ENCODE measurements at places on chromosomes 12 and 14. TPM values are rescaled to one million over a fixed set of nuclear protein-coding genes. Genes with fewer than 3 reads are reported as not detected.

Gene LRIG3
- total RNA-seq = 10.8 TPM

Gene ITGA7
- total RNA-seq = 16.9 TPM

Gene PLA2G1B
- 3.0 TPM for total RNA-seq

- no peak for DNase-seq
Observed at GRCh38 chr12:14845350-14845750, 2.0 kb upstream of the ART4 start.

DNA sequence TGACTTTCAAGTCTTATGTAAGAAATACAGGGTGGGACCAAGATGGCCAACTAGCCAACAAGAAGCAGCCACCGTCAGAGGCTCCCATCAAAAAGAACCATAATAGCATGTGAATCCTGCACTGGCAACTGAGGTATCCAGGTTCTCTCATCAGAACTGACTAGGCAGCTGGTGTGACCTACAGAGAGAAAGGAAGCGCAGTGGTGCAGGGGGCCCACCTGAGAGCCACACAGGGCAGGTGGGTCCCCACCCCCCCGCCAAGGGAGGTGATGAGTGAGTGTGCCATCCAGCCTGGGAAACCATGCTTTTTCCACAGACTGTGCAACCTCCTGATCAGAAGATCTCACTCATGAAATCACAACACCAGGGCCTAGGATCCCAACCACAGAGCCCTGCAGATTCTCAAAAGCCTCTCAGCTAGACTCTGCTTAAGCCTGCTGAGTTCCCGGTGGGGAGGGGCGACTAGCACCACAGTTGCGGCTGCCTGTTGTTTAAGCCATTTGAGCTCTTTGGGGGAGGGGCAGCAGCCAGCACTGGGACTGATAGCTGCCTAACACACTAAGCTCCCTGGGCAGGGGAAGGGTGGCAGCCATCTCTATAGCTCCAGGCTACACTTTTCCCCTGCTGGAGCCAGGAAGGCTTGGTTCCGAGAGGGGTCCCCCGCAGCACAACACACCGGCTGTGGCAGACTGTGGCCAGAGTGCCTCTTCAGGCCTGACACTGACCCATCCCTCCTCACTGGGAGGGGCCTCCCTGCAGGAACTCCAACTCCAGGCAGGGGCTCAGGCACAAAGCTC, 75.3 kb downstream of the GARIN6 start:
- no peak for DNase-seq

GRCh38 chr14:64465831-64466554, 694 bp downstream of the AKAP5 start:
- no peak for DNase-seq

Gene TAS2R31
- total RNA-seq = 1.0 TPM

DNA sequence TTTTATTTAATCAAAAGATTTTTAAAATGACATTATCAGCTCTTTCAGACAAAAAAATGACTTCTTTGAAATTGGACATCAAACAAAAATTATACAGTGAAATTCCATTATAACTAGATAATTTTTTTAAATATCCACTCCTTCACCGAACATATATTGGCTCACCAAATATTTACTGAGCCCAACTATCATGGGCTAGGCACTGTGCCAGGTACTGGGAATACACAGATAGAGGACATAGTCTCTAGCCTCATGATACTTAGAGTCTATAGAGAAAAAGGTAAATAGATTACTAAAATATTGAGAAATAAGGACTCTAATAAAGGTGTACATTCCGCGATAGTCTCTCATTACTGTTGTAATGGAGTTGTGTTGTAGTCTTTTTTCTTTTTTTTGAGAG, 219.9 kb downstream of the SEC23A start:
- DNase-seq = no peak

- no peak for DNase-seq
Observed at GRCh38 chr14:26596543-26597061, 1.2 kb downstream of the NOVA1 start.

DNA sequence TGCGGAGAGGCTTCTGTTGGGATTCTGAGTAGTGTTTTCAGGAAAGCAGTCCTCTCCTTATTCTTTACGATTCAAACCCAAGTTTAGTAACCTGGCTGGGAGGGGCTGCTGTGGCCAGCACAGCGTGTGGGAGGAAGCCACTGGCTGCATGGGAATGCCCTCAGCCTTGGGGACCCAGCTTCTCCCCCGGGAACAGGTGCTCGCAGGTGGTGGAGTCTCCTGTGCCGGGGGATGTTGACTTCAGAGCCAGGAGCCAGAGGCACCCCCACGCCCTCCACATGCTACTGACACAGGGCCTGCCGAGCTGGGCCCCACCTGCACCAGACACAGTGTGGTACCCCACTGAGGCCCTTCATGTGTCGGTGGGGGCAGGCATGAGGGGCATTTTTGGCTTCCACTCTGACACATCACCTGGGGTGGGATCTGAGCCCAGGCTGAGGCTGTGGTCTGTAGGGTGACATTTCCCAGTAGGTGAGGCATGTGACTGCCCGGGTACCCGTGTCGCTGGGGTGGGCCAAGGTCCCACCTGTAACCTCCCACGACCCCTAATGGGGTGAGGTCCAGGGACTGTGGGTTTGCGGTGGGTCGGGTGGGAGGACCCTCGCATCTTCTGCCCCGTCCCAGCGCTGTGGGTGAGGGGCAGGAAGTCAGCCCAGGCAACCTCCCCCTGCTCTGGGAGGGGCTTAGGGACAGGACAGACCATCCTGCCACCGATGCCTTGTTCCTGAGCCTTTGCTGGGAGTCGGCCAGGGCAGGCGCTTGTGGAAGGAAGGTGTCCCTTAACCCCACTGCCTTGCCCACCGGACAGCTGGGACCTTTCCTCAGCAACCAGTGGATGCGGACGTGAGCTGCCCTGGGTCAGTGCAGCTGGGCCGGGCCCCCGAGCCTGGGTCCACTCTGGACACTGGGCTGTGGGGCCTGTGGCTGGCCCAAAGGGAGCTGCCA, 26.5 kb downstream of the MTA1 start:
- no peak for DNase-seq

DNA sequence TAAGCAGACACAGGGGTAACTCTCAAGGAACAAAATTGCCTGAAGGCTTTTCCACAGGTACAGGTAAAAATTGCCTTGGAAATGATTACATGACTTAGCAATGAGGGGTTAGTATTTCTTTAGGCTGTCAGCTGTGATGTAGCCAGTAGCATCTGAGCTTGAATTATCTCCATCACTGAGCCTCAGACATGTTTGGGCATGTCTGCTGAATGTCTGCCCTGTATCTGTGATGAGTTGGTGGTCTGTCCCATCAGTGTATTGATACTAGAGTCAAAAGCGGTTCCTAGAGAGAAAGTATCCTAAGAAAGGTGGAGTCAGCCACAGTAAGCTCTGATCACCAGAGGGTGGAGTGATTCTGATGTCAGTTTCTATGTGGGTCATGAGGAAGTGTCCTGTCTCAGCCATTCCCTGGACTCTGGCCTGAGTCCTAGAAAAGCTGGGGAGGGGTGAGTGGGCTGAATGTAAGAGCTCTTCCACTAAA, 16.3 kb downstream of the AKAP6 start:
- DNase-seq = no peak

Gene DLK1
- 1.3 TPM for total RNA-seq

DNA sequence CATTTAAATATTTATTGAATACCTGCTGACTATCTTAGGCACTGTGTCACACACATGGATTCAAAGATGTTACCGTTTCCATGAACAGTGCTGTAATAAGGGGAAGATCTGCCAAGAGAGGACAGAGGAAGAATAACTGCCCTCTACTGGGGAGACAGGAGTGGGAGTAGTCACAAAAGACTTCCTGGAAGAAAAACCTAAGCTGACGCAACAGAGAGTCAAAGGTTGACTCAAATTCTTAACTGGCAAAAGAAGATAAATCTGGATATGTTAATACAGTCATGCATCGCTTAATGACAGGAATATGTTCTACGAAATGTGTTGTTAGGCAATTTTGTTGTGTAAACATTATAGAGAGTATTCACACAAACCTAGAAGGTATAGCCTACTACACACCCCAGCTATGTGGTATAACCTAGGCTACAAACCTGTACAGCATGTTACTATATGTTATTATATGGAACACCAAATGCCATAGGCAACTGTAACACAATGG, 51.5 kb downstream of the DCAF5 start:
- no peak for DNase-seq

GRCh38 chr12:50597200-50598195, 92.7 kb downstream of the DIP2B start:
- DNase-seq = no peak

DNA sequence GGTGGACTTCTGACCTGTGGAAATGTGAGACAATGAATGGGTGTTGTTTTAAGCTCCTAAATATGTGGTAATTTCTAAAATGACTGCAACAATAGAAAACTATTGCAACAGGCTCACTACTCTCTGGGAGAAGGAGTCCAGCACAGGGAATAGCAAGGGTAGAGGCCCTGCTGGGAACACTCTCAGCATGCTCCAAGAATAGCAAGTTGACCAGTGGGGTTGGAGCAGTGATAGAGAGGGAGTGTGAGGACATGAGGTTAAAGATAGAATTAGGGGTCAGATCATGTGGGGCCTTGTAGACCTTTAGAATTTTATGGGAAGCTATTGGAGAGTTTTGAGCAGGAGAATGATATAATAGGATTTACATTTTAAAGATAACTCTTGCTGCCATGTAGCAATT, 346.7 kb upstream of the CCDC196 start:
- no peak for DNase-seq

- DNase-seq = no peak
Observed at GRCh38 chr14:92456215-92457015, 57.2 kb upstream of the RIN3 start.

Gene AQP6
- total RNA-seq = 0.28 TPM

GRCh38 chr14:104694475-104694950, 5.1 kb downstream of the INF2 start:
- peak; percentile 75 for DNase-seq

DNA sequence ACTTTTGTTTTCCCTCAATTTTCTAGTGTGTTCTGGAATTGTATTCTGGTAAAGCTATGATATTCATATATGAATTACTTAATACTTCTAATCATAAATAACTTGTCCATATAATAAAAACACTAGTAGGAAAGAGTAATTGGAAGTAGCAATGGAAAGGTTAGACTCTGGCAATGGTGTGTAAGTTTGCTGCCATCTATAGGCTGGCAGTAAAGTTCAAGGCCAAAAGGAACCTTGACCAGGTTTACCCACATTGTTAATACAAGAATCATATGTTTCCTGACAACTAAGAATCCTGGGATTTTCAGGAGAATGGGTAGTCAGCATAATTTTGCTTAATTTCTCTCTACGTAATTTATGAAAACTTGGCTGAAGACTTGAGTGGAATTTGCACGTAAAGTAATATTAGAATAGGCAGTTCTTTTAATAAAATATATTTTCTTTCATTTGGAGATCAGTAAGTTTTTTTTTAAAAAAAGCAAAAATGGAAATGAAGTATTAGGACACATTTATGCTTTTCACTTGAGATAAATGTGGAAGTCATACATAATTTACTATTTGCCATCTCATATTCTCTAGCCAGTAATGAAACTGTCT, 926.7 kb downstream of the GALC start:
- DNase-seq = no peak

Gene RHOJ
- 1.8 TPM for total RNA-seq

- peak; percentile 51 for DNase-seq
Observed at GRCh38 chr14:91906374-91906773, 39.0 kb upstream of the TC2N start.

GRCh38 chr12:106300761-106301160, 1.8 kb upstream of the TCP11L2 start:
- no peak for DNase-seq

Gene CLEC1B
- 10.7 TPM for total RNA-seq

Gene EIF2S3B
- 0.20 TPM for total RNA-seq
